A549 treated with DMSO at 1 μM for 4 hours (cell line): ENCODE measurements at places on chromosomes 5 and 9. TPM values are rescaled to one million over a fixed set of nuclear protein-coding genes. Genes with fewer than 3 reads are reported as not detected.

Gene CCDC69
- total RNA-seq: 1.4 to 2.4 TPM (median 1.8 TPM) in 5 replicates

Gene NRARP
- total RNA-seq: 3.5 to 5.6 TPM (median 5.4 TPM) in 5 replicates

Gene FAM221B
- not detected in 5 replicates for total RNA-seq

Gene SPATA31C1
- not detected in 5 replicates for total RNA-seq

Gene CDX1
- total RNA-seq: not detected in 5 replicates

Gene PCDHGA6
- 0.19 to 0.39 TPM (median 0.26 TPM) in 5 replicates for total RNA-seq

Gene EQTN
- not detected in 5 replicates for total RNA-seq

Gene SPINK7
- total RNA-seq: not detected in 5 replicates

Gene WNT8A
- total RNA-seq: not detected in 5 replicates

Gene PSAT1
- 169 to 197 TPM (median 192 TPM) in 5 replicates for total RNA-seq

Gene TMEM174
- not detected in 5 replicates for total RNA-seq

Gene AKNA
- 4.0 to 4.6 TPM (median 4.3 TPM) in 5 replicates for total RNA-seq

Gene FOXD1
- 16.1 to 22.6 TPM (median 18.1 TPM) in 5 replicates for total RNA-seq

Gene C1QTNF3
- total RNA-seq: 0.13 to 0.23 TPM (median 0.20 TPM) in 4 of 5 replicates, not detected in the other

Gene SV2C
- total RNA-seq: not detected in 5 replicates

Gene HCN1
- not detected in 5 replicates for total RNA-seq

Gene TMEM252
- not detected in 5 replicates for total RNA-seq

Gene PCDH12
- 0.06 to 0.09 TPM (median 0.09 TPM) in 3 of 5 replicates, not detected in the others for total RNA-seq

Gene OLFM1
- 9.8 to 12.2 TPM (median 10.8 TPM) in 5 replicates for total RNA-seq

Gene SLC6A18
- total RNA-seq: not detected in 5 replicates

Gene SERINC5
- 6.6 to 9.6 TPM (median 9.0 TPM) in 5 replicates for total RNA-seq

Gene ENC1
- total RNA-seq: 13.8 to 17.1 TPM (median 14.9 TPM) in 5 replicates
